Naive thymus-derived CD4-positive, alpha-beta T cell (primary cell): ENCODE measurements at places on chromosomes 6 and 20. TPM values are rescaled to one million over a fixed set of nuclear protein-coding genes. Genes with fewer than 3 reads are reported as not detected.

Gene KIF25
- total RNA-seq: not detected in 2 replicates

DNA sequence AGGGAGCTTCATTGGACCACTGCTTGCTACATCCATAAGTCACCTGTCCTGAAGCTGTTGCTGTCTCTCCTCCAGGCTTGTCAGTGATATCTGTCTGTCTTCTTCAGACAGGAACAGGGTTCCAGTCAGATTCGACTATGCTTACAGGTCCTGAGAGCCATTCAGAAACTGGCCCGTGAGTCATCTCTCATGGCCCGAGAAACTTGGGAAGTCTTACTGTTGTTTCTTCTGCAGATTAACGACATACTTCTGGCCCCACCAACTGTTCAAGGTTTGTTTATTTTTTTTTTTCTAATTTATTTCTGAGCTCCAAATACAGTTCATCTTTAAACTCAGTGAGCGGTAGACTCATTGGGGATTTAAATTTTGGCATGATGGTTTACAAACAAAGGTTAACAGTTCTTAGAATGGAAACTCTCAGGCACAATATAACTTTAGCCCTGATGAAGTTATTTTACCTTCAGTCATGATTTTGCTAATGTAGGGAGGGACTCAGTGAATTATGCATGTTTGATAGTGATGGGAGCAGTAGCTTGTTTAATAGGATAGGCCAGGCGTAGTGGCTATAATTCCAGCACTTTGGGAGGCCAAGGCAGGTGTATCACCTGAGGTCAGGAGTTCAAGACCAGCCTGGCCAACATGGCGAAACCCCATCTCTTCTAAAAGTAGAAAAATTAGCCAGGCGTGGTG lies 24.7 kb downstream of the RALGAPB start:
- no peak overlapping the region for H3K4me3 ChIP-seq
- no peaks in the 10 kb centered on the region for H3K27me3 ChIP-seq
- H3K27ac ChIP-seq: no peak overlapping the region
- H3K4me1 ChIP-seq: no peaks in the 10 kb centered on the region

GRCh38 chr6:151101816-151102694 lies 137.7 kb upstream of the AKAP12 start:
- H3K36me3 ChIP-seq: no peaks in the 10 kb centered on the region
- no peaks in the 10 kb centered on the region for H3K27me3 ChIP-seq
- H3K4me1 ChIP-seq: no peaks in the 10 kb centered on the region

GRCh38 chr6:167786853-167787675 lies 39.6 kb upstream of the AFDN start:
- no peaks in the 10 kb centered on the region for H3K27me3 ChIP-seq
- no peak for DNase-seq
- no peak overlapping the region for H3K4me3 ChIP-seq
- H3K36me3 ChIP-seq: no peaks in the 10 kb centered on the region

DNA sequence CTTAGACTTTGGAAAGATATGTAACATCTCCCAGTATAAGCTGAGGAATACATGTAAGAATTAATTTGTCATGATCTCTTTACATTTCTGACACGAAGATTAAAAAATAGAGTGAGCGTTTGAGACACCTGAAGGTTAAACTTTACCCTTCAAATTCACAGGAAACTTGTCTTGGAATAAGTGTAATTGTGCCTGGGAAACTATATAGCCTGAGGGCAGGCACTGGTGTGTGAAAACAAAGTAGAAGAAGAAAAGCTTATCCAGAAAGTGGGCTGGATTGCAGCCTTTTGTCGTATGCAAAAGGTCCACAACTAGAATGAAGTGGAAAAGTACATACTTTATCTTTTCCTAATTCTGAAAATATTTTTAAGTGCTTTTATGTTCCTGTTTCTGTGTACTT lies 275.7 kb upstream of the TCF21 start:
- H3K4me3 ChIP-seq: no peak overlapping the region
- H3K4me1 ChIP-seq: no peaks in the 10 kb centered on the region
- no peak for DNase-seq
- no peaks in the 10 kb centered on the region for H3K36me3 ChIP-seq
- no peaks in the 10 kb centered on the region for H3K27me3 ChIP-seq
- H3K27ac ChIP-seq: no peak overlapping the region

DNA sequence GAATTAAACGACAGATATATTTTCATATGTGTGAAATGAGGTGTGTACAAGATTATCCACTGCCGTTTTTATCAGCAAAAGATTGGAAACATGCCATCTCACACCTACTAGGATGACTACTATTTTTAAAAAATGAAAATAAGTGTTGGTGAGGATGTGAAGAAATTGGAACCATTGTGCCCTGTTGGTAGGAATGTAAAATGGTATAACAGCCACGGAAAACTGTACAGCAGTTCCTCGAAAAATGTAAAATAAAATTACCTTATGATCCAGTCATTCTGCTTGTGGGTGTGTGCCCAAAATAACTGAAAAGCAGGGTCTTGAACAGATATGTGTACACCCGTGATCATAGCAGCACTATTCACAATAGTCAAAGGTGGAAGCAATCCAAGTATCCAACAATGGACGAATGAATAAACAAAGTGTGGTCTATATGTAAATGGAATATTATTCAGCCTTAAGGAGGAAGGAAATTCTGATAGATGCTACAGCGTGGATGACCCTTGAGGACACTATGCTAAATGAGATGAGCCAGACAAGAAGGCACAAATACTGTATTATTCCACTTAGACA lies 27.0 kb upstream of the CCN5 start:
- no peak overlapping the region for H3K27ac ChIP-seq
- H3K4me3 ChIP-seq: no peak overlapping the region
- H3K4me1 ChIP-seq: no peaks in the 10 kb centered on the region
- no peak for DNase-seq

Gene MMUT
- total RNA-seq: 12.5 TPM

DNA sequence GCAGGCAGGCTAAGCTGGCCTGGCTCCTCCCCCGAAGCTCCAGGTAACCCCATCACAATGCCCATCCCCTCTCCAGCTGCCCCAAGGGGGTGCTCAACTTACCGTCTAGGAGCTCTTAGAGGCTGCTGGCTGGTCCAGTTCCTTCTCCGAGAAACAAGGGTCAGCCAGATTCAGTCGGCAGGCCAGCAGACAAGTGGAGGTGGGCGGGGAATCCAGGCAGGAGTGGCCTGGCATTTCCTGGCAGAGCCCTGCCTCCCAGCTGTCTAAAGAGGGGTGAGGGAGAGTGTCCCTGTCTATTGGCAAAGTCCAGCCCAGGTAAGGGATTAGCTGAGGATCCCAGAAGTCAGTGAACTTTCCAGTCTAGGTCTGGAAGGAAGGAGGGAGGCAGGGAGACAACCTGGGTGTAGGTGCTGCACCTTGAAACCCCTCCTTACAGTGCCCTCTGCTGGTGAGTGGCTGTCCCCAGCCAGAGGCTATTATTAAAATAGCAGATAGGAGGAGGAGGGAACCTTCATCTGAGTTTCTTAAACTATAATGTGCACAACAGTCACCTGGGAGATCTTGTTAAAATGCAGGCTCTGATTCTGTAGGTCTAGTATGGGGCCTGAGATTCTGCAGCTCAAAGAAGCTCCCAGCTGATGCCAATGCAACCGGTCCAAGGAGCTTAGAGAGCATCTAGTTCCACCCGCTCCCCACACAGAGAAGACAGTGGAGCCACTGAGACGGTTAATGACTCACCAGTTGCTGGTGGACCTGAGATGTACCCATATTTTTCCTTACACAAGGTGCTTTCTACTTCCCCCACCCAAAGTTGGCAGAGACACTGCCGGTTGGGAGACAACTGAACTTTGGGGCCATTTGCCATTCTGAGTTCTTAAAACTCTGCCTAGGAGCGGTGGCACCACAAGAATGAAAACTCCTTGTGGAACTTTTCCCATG lies at the start of gene UNC5CL:
UNC5CL (minus strand) TSS at position 162 of the 939 bp plus-strand sequence. CDS start 4,147 bp downstream, outside the sequence.
- no peaks in the 10 kb centered on the region for H3K27me3 ChIP-seq
- no peak within 1 kb of the TSS for H3K27ac ChIP-seq
- no peak within 1 kb of the TSS for H3K4me3 ChIP-seq
- H3K4me1 ChIP-seq: no peaks in the 10 kb centered on the region
- DNase-seq: peak; percentile 11

GRCh38 chr6:25956226-25956625 lies 6.4 kb upstream of the TRIM38 start:
- H3K4me1 ChIP-seq: peaks cover 26% of the 10 kb centered on the region
- H3K27ac ChIP-seq: no peak overlapping the region
- H3K36me3 ChIP-seq: no peaks in the 10 kb centered on the region
- DNase-seq: no peak
- no peaks in the 10 kb centered on the region for H3K27me3 ChIP-seq
- no peak overlapping the region for H3K4me3 ChIP-seq

GRCh38 chr20:400454-401275 lies 7.4 kb upstream of the RBCK1 start:
- no peak overlapping the region for H3K4me3 ChIP-seq
- H3K27me3 ChIP-seq: no peaks in the 10 kb centered on the region
- no peak overlapping the region for H3K27ac ChIP-seq
- DNase-seq: no peak
- H3K4me1 ChIP-seq: peaks cover 15% of the 10 kb centered on the region
- H3K36me3 ChIP-seq: no peaks in the 10 kb centered on the region

DNA sequence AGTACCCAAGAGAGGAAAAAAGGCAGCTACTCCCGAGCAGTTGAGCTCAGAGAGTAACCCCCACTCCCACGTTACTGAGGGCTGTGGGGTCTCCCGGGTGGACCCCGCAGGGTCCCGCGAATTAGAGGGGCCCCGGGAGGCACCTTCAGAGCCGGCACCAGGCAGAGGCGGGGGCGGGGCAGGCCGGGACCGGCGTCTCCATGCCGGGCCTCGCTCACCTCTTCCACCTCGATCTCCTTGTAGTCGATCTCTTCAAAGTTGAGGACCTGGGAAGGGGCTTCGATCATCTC lies 381 bp downstream of the MAP3K7 start:
- peaks cover 22% of the 10 kb centered on the region for H3K4me1 ChIP-seq
- peak overlapping the region; percentile 93 for H3K27ac ChIP-seq
- peak overlapping the region; percentile 88 for H3K4me3 ChIP-seq
- peaks cover 7% of the 10 kb centered on the region for H3K36me3 ChIP-seq

Gene SLC24A3
- total RNA-seq: not detected in 2 replicates

- no peak for DNase-seq
- no peak overlapping the region for H3K27ac ChIP-seq
- H3K27me3 ChIP-seq: no peaks in the 10 kb centered on the region
These were observed 44.9 kb upstream of the FAM83B start for GRCh38 chr6:54801669-54802068.

Gene STMND1
- total RNA-seq: not detected

Gene NUDT3
- 26.9 TPM for total RNA-seq

Gene TTLL9
- total RNA-seq: not detected in 2 replicates

DNA sequence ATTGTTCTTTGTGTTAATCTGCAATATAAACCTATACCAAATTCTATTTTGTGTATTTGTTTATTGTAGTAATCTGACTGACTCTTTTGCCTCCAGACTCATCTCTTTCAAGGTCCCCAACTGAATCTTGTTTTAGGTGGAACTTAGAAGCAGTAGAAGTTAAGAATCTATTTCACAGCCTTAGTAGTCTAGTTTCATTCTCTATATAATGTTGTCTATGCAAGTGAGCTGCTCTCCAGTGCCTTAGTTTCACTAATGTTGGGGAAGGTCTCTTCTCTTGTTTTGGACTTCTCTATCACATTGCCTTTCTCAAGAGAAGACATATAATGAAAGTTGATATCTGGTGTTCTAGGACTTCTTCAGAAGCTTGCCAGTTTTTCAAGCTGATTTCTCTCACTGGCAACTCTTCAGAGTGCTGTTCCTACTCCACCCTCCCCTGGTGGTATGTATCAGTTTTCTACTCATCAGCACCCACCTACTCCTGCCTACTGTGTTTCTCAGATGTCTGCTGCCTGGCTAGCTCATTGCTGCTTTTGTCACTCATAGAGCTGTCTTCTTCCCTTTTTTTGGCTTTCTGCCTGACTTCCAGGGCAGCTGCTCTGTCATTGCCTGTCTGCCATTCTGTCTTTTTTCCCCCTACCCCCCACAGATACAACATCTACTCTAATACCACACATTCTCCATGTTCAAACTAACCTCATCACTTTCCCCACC lies 82.1 kb downstream of the PTPRA start:
- no peaks in the 10 kb centered on the region for H3K27me3 ChIP-seq
- no peak for DNase-seq
- H3K4me3 ChIP-seq: no peak overlapping the region
- peaks cover 19% of the 10 kb centered on the region for H3K36me3 ChIP-seq
- no peak overlapping the region for H3K27ac ChIP-seq

GRCh38 chr6:132209351-132209750 lies 191.9 kb downstream of the MOXD1 start:
- no peak for DNase-seq
- H3K27me3 ChIP-seq: no peaks in the 10 kb centered on the region
- H3K4me3 ChIP-seq: no peak overlapping the region
- H3K4me1 ChIP-seq: no peaks in the 10 kb centered on the region

DNA sequence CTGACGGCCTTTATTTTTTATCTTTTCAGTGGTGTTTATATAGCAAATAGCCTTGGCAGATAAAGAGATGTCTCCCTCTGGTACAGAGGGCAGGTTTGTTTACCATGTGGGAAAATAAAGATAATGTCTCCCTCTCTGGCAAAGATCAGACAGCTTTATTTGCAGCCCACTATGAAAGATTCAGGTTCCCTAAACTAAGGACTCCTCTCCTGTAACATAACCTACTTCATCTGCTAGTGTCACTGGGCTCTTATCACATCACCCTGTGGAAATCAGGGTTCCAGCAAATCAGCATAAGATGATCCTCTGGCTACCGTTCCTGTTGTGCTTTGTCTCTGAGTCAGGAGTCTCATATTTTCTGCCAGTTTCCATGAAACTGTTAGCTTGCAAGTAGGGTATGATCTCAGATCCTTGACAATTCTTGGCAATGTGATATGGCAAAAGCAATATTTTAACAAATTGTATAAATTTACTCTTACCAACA lies 3.1 kb downstream of the FBXL4 start:
- peak overlapping the region; percentile 41 for H3K27ac ChIP-seq
- H3K36me3 ChIP-seq: no peaks in the 10 kb centered on the region
- no peak overlapping the region for H3K4me3 ChIP-seq
- no peak for DNase-seq
- H3K27me3 ChIP-seq: no peaks in the 10 kb centered on the region

DNA sequence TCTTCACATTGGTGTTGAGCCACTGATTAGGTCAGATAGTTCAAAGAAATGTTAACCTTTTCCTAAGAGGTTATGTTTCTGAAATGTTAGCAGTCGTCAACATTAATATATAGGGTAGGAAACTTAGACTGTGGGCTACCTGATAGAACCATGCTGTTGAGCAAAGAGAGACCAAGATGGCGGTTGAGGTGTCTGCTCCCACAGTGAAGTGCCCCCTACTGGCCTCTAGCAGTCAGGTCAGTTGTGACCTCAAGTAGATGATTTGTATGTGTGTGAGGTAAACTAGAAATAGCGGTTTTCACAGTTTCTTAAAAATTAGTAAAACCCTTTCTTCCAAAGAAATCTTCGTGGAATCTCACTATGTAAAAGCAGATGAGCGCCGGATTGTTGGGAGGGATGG lies 40.3 kb downstream of the MTHFD1L start:
- DNase-seq: no peak
- no peaks in the 10 kb centered on the region for H3K4me1 ChIP-seq
- no peaks in the 10 kb centered on the region for H3K36me3 ChIP-seq

Gene RCAN2
- total RNA-seq: not detected

GRCh38 chr6:2990248-2990931 lies 9.3 kb upstream of the NQO2 start:
- peaks cover 14% of the 10 kb centered on the region for H3K4me1 ChIP-seq
- H3K4me3 ChIP-seq: peak overlapping the region; percentile 76
- DNase-seq: no peak
- no peaks in the 10 kb centered on the region for H3K27me3 ChIP-seq

GRCh38 chr6:56949925-56950495 lies 4.9 kb upstream of the BEND6 start:
- no peak for DNase-seq
- H3K4me3 ChIP-seq: no peak overlapping the region
- H3K27ac ChIP-seq: no peak overlapping the region
- H3K36me3 ChIP-seq: no peaks in the 10 kb centered on the region

Gene OR10C1
- not detected for total RNA-seq

Gene CDSN
- total RNA-seq: not detected
